D341Med (cell line): ENCODE measurements at places on chromosomes 11 and 22.

DNA sequence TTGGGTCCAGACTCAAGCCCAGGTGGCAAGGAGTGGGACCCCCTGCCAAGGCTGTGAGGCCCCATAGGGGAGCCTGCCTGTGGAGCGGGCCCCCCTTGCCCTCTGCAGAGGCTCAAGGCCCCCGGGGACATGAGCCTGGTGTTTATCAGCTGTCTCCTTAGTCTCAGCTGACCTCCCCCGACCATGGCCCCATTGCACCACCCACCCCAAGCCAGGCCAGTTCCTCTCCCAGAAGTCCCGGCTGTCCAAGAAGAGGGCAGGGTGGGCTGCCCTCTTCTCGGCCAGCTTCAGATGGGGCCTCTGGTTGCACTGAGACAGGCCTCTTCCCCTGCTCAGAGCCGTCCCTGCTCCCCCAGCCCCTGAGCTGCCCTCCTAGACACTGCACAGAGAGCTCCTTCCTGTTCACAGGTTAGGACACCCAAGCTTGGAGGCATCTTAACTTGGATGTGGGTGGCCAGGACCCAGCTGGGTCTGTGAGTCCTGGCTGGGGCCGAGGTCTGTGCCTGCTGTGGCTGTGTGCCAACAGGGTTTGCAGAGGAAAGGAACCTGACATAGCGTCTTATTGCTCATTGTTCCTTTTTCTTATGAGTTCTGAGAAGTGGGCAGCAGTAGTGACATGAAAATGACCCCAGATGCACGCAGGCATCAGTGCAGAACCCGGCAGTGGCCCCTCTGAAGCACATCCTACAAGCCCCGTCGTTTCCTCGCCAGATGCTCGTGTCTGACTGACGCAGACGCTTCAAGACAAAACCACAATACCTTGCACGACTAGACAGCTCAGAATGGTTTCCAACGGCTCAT is 5.4 kb downstream of the TRABD start:
- no peak for DNase-seq

DNA sequence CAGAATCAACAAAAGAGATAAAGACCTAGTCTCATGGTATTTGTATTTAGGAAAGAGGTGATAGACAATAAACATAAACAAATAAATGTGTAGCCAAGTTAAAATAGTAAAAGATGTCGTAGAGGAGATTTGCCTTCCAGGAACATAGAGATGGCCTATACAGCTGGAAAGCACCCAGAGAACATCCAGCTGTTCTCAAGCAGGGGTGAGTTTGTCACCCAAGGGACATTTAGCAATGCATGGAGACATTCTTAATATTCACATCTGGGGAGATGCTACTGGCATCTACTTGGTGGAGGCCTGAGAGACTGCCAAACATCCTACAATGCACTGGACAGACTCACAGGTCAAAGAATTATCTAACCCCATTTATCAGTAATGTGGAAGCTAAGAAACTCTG is 88.3 kb downstream of the C11orf87 start:
- no peak for DNase-seq

DNA sequence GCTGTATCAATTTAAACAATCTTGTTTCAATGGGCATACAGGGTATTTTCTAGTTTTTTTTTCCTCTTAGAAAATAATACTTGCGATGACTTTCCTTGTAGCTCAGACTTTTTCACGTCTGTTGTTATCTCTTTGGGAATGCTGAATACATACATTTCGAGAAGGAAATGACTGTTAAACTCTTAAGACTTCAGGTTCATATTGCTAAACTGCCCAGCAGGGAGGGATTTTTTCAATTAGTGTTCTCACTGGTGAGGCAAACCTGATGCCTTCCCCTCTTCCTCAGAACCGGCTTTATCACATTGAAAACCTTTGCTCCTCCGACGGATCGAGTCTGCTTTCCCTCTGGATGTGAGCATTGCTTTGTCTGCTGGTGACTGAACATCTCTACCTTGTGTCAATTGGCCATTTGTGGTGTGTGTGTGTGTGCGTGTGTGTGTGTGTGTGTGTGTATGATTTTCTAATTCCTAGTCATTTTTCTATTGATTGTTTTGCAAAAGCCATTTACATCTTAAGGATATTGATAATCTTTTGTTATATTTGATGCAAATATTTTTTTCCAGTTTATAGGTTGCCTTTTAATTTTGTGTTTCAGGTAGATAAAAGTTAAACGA is 6.6 kb downstream of the NEAT1 start:
- no peak for DNase-seq

GRCh38 chr11:14746857-14747395 is 103.3 kb downstream of the PDE3B start:
- DNase-seq, result no peak
